ENCODE measurements at places on chromosomes 3 and 15. TPM values are rescaled to one million over a fixed set of nuclear protein-coding genes. Genes with fewer than 3 reads are reported as not detected.

The UCN2 gene
- total RNA-seq, result not detected

The CCDC33 gene
- total RNA-seq, result not detected

DNA sequence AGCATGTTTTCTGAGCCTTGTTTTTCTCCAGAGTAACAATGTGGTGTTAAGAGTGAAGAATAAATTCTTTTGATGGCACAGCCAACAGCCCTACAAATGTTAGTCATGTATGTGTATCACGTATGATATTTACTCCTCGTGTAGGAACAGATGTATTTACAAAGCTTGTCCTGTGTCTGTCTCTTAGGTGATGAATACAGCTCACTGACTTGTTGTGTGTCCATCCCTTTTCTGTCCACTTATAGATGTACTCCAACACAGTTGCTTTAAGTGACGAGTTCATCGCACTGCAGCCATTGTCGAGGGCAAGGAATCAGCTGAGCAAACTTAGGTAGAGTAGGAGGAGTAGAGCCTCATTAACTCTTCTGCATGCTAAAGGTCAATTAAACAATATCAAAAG, 78.1 kb downstream of the DCUN1D1 start:
- no peak for DNase-seq

DNA sequence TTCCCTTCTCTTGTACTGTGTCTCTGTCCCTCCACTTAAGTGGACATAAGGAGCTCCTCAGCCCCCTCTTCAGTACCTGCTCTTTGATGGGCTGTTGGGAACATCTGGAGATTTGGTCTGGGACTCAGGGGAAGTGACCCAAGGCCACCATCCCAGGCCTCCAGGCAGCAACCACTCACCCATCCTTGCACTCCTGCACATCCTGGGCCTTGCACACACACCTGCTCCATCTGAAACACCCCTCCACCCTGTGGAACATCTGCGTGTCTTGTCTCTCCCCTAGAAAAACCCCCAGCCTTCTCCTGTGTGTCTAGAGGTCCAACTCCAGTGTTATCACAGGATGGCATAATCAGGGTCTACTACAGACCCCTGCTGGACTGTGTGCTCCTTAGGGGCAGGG, 74.3 kb downstream of the ABTB1 start:
- DNase-seq, result peak; percentile 80

DNA sequence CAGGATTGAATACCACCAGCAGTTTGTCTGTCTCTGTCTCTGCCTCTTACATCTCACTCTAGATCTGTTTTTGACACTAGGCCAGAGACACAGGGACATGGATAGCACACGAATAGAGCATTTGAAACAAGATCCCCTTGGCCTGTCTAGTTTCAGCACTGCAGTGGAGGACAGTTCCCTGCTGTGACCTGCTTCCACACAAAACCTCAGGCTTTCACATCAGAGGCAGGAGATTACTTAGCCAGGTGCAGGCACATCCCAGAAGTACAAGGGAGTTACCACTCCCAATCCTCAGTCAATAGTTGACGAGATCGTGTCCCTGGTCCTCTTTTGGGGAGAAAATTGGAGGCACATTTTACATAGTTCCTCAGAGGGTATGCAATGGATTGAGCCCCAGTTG, 34.0 kb upstream of the CCK start:
- DNase-seq, result no peak

DNA sequence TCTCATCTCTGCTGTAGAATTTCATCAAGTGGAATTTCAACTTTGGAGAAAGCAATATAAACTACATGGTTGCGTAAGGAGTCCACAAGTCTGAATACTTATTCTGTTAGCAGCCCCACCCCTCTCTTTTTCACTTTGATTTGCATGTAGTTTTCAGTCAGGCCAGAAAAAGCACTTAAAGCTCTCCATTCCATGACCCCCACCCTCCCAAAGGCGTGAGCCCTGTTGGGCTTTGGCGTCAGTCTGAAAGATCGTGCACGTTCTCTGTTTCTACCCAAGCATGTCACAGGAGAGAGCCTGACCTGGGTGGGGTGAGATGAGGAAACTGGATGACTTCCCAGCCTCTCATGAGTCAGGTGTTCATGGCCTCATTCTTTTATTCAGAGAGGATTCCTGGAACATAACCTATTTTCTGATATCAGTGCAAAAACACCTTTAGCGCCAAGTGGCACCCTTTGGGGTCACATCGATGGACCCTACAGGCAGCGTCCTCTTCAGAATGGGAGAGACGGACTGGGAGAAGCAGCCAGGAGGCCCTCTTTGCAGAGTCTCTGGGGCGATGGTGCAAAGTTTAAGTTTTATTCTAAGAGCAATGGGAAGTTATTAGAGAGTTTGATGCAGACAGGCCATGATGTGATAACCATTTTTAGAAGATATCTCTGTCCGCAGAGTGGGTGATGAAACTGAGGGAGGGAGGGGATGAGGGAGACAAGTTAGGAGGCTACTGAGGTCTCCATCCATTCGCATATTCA, 55.8 kb downstream of the LSM3 start:
- no peak for DNase-seq

GRCh38 chr15:89625716-89626115, 29.6 kb downstream of the KIF7 start:
- no peak for DNase-seq

GRCh38 chr3:133895208-133896001, at the start of gene RAB6B:
Gene RAB6B, minus strand, starts transcription at chr3:133895882. Its CDS starts 416 bp downstream, at chr3:133895466.
- DNase-seq, result no peak

DNA sequence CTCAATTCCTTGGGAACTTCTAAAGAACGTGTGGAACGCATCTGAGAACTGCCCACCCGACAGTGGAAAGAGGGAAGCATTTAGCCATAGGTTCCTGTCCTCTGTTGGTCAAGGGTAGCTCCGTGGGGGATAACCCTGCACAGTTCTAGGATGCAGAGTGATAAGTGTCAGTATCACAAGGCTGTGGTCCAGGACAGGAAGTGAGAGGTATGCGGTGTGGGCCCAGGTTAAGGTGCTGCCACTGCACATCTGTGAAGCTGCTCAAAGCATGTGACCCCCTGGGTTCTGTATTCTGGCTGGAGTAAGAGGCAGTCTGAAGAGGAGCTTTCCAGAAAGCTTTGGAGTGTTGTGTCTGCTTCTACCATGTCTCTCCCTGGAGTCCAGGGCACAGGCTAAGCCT, 51.7 kb upstream of the HES1 start:
- DNase-seq, result no peak

GRCh38 chr3:76685858-76686257, 354.0 kb upstream of the ROBO2 start:
- DNase-seq, result no peak

DNA sequence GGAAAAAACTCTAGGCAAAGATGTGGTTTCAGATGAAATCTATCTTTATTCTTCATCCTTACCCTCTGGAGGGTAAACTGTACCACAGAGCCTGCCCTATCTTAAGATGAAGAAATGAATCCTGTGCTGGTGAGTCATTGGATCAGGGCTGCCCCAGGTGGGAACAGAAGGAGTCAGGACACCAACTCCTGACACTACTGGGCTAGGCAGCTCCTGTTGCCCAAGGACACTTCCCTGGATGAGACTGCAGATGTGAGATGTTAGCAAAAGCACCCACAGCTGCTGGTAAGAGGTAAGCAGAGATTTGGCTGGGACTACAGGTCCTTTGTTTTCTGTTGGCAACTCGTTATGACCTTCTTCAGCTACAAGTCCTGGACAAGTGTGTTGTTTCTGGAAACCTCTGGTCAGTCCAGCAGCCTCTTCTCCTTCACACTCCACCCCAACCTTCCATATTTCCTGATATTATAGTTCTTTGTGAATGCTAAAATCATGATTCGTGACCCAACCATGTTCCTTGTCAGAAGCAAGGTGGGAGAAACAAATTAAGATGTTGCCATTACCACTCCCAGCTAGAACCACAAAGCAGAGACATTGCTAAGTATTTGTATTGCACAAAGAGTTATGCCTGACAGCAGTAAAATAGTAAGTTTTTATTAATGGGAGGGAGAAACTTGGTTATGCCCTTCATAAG, 104.2 kb upstream of the TGFBR2 start:
- no peak for DNase-seq

DNA sequence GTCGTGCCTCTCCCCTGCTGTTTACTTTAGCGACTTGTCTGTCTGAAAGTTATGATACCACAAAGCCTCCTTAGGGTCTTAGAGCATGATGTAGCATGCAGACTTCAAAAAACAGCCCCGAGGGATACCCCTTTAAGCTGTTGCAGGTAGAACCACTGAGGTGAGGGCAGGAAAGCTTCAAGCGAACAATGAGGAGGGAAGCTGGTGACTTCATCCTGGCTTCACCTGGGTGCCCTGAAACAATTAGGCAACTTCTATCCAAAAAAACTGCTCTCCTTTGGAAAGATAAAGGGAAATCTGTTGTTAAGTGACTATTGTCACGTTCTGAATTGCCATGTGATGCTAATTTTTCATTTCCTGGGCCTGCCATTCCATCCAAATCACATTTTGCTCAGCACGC, 231.6 kb downstream of the SOX2 start:
- DNase-seq, result no peak

DNA sequence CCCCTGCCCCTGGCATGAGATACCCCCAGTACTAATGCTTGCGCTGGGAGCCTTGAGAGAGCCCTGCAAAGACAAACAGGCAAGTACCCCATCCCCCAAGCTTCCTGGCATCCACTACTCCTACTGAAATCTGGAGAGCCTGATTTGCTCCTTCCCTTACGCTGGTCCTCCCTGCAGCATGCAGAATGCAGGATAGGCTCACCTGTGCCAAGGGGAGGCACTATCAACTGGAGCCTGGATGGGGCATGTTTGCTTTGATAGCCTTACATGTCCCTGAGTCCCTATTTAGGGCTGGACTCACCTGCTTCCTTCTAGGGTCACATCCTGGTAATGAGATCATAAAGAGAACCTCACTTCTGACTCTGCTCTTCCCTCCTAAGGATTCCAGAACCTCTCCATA, 42.9 kb downstream of the RAB11A start:
- no peak for DNase-seq

DNA sequence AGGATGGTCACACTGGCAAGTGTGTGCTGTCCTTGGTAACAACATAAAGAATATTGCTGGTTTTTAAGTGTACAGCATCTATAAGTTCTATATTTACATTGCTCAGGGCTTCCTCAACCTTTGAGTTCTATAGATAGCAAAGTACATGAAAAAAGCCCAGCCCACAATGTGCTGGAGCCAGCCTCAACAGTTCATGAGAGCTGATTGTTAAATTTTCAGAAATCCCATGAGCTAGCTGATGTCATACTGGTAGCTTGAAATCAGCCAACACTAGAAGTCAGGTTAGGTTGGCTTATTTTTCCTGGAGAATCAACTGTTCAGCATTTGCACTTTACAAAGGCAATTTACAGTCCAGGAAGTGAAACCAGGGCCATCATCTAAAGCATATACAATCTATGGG, 102.8 kb downstream of the STRIT1 start:
- no peak for DNase-seq

GRCh38 chr3:184126006-184126405, 9.2 kb upstream of the EIF2B5 start:
- DNase-seq, result no peak

GRCh38 chr15:87045746-87046145, 966.1 kb downstream of the AGBL1 start:
- no peak for DNase-seq

- DNase-seq, result peak; percentile 94
Observed at GRCh38 chr3:10008588-10009344, 17.5 kb upstream of the FANCD2 start.

DNA sequence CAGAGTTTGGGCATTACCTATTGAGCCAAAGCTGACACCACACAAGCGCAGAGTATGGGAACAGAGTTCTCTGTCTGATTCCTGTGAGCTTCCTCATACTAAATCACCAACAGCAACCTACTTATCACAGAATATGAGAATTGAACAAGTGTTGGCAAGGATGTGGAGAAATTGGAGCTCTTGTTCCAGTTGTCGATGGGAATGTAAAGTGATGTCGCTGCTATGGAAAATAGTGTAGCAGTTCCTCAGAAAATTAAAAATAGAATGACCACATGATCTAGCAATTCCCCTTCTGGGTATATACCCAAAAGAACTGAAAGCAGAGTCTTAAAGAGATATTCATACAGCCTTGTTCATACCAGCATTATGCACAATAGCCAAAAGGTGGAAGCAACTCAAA, 33.4 kb downstream of the CD86 start:
- DNase-seq, result no peak

- no peak for DNase-seq
Observed at GRCh38 chr3:76400141-76400540, 614.8 kb upstream of the ZNF717 start.

GRCh38 chr3:156630081-156630772, 44.2 kb upstream of the TIPARP start:
- DNase-seq, result no peak

DNA sequence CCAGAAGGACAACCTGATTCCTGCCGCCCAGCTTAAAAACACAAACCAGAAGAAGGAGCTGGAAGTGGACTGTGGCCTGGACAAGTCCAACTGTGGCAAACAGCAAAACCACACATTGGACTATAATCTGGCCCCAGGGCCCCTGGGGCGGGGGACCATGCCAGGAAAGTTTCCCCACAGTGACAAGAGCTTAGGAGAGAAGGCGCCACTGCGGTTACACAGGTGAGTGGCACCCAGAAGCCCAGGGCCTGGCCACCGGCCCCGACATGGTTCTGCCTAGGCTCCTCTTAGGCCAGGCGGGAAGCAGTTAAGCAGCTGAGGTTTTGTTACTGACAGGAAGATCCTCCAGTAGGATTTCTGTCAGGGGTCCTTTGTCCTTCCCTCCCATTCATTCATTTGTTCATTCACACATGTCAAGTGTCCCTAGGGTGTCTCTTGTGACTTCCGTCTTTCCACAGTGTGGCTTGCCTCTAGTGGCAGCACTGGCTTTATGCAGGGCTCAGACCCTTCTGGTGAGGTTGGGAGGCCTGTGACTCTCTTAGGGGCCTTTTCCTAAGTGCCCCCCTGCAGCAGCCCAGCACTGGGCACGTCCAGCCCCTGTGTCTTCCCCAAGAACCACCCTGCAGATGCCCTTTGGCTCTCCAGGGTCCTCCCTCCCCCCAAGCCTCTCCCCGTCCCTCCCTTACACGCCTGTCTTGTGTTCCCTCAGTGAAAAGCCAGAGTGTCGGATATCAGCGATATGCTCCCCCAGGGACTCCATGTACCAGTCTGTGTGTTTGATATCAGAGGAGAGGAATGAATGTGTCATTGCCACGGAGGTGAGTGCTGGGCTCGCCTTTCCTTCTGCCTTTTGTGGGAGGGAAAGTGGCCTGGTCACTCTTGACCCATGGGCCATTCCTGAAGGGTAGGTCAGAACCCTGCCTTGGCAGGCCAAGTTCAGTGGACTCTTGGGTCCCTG, 7.8 kb downstream of the DLL4 start:
- no peak for DNase-seq

DNA sequence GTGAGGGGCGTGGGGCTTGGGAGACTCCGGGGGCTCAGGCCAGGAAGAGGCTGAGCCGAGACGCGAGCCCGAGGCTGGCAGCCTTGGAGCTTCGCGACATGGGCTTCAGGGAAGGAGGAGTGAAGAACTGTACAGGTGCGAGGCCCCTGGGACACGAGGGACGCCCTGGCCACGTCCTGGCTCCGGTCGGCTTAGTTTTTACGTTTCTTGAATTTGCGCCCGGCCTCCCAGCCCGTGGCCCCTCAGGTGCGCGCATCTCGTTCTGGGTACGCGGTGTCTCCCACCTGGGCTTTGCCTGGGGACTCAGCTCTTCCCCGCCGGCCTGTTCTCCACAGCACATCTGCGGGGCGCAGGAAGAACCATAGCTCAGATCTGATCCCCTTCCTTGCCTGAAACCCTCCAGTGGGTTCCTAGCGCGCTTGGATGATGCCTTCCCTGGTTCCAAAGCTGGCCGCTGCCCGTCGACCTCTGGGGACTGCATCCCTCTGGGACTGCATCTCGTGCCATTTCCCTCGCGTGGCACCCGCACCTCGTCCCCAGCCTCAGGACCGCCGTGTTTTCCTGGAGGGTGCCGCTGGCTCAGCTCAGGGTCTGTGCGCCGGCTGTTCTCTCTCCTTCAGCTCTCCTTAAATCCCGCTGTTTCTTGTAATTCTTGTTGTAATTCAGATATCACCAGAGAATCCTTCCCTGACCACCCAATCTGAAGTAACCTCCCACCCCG, 614 bp downstream of the CHCHD6 start:
- peak; percentile 85 for DNase-seq
